Stimulated activated CD4-positive, alpha-beta T cell treated with anti-CD3 and anti-CD28 coated beads, Interleukin-4, amount 100 ng/mL, for 1 hour (primary cell): ENCODE measurements at places on chromosomes 7 and 10.

GRCh38 chr7:8384901-8385300, 48.5 kb upstream of the NXPH1 start:
- no peak for DNase-seq

GRCh38 chr7:95684037-95684436, 87.7 kb upstream of the PDK4 start:
- DNase-seq = no peak

GRCh38 chr7:140196361-140197217, 19.8 kb upstream of the KDM7A start:
- DNase-seq = no peak

DNA sequence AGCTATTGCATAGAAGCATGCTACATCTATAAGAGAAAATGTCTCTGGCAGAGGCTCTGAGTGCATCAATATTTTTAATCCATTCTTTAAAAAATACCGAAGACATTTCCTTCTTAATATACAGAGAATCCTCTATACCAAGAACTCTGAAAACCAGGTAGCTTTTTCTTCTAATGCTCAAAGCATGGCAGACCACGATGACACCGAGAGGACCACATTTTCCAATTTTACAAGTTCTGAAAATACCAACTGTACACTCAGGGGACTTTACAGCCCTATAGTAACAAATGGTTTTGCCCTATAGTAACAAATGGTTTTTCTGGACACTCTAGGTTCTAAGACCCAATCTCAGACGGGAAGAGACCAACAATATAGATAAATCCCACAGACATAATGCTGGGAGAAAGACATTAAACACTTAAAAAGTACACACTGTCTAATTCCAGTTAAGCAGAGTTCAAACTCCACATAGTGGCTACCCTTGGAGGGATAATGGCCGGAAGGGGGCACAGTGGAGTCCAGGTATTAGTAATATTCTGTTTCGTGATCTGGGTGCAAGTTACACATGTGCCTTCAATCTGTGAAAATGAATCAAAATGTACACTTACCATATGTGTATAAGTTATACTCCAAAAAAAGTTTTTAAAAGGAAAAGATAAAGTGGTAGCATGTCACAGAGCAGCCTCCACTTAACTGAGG, 26.2 kb downstream of the CCDC6 start:
- no peak for DNase-seq
